NCI-H1092 (cell line): ENCODE measurements at places on chromosomes 7 and 10.

GRCh38 chr7:140810830-140811556 is 113.7 kb downstream of the BRAF start:
- DNase-seq: peak; percentile 53

GRCh38 chr7:17996040-17996439 is 31.6 kb downstream of the PRPS1L1 start:
- no peak for DNase-seq

DNA sequence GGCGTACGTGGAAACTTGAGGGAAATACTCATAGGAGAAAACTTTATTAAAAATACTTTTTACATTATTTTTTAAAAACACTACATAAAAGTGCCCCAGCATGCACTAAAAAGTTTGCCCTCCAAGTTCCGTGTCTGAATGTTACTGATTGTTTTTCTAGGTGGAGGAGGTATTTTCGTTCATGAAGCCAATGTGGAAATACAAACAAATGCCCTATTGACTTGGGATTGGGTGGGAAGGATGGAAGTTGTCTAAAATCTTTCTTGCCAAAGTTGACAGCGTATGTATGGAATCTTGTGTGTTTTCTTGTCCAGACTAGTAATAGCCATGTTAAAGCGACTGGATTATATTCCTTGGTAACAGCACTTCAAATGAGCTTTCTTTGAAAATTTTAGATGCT is 1.2 kb downstream of the PROSER2 start:
- DNase-seq: no peak

GRCh38 chr10:131685576-131685975 is 215.2 kb upstream of the PPP2R2D start:
- no peak for DNase-seq

DNA sequence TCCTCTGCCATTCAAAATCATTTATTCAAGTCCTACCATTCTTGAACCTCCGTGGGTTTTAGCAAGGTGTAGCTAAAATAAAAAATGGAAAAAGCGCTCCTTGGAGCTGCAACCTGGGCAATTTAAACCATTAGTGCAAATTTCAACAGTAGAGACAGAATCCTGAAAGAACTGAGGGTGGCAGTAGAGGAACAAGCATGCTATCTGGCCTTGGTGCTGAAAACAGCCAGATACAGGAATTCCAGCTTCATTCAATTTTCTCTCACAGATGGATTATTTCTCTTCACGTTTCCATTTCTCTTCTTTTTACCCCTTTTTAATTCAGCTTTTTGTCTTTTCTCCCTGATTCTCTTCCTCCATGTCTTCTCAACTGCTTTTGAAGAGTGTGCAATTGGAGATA is 77.7 kb downstream of the OTUD1 start:
- DNase-seq: no peak

DNA sequence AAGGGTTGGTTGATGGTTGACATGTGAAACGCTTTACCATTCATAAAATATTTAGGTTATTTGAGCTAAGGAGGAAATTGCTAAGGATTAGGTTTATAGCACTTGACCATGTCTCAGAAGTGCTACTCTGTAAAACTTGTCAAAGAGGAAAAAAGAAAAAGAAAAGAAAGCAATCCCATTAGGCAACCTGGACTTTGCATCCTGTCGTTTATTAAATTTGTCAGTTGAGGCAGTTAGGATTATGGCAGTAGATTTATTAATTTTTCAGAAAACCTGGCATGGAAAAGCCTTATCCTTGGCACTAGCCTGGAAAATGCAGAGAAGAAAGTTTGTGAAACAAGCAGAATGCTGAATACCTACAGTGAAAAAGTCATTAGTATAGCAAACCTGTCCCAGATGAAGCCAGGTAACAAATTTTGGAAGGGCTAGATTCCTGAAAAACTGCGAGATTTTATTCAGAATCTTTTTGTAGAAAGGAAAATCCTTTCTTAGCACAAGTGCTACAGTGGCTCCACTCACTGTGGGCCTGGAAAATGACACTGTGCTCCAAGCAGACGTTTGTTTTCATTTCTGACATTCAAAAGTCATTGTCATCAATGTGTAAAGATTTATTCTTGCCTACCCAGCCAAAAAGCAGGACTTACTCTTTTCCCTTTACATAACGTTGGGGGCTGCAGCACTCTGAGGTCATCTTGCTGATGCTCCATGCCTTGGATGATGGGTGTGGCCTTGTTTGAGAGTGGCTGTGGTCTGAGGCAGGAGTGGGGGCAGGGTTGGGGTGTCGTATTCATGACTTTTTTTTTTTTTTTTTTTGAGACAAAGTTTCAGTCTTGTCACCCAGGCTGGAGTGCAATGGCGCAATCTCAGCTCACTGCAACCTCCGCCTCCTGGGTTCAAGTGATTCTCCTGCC is 664.9 kb downstream of the SUGCT start:
- no peak for DNase-seq

GRCh38 chr10:34666008-34666704 is 148.9 kb downstream of the PARD3 start:
- DNase-seq: no peak

GRCh38 chr7:70947181-70947580 is 184.8 kb upstream of the GALNT17 start:
- DNase-seq: no peak

GRCh38 chr7:136079478-136079892 is 102.3 kb upstream of the MTPN start:
- DNase-seq: no peak

- DNase-seq: no peak
Observed at GRCh38 chr7:122847871-122848473, 38.3 kb downstream of the CADPS2 start.

DNA sequence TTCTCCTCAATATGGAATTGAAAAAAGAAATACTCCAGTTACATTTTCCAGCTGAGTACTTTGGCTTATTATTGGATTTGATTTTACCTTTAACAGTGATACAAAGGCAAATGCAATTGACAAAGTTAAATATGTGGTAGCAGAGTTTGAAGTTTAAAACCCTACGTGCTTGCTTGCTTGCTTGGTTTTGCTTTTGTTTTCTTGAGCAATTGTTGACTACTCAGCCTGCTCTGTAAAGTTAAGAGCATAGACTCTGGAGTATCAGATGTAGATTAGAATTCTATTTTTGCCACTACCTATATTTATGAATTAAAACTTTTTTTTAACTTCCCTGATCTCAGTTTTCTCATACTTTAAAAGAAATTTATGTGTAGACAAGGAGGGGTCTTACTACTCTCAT is 51.4 kb downstream of the PCDH15 start:
- no peak for DNase-seq

DNA sequence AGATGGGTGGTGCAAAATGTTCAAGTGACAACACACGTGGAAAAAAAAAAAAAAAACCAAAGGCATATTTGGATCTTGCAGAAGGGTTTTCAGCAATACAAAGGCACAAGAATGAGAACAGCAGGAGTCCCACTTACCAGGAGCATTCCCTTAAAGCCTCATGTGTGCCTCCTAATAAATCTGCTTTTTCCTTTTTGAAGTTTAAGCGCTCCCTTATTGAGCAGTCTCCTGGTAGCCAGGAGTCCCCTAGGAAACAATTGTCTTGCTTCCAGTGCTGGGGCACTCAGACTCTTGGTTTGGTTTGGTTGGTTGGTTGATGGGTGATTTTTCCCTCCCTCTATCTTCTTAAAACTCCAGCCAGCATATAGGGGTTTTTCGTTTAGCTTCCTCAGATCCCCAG is 321.8 kb upstream of the NFE2L3 start:
- DNase-seq: no peak

GRCh38 chr7:146455091-146455655 is 338.6 kb downstream of the CNTNAP2 start:
- DNase-seq: no peak

GRCh38 chr10:107649249-107649648 is 484.7 kb upstream of the SORCS1 start:
- DNase-seq: no peak

DNA sequence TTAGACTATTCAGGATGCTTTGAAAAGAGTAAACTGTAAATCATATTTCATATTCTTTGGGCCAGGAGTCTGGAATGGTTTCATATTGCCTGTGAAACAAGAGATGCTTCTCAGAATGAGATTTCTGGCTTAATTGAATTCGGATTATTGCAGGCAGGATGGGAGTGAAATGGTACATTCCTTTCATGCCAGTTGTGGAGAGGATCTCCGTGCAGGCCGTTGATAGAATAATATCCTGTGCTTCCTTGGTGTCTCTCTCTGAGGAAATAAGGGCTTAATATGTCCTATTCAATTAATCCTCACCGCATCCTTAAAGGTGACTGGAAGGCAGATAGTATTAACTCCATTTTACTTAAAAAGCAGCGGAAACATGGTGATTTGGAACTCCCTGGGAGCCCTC is 56.6 kb downstream of the CUX1 start:
- no peak for DNase-seq

DNA sequence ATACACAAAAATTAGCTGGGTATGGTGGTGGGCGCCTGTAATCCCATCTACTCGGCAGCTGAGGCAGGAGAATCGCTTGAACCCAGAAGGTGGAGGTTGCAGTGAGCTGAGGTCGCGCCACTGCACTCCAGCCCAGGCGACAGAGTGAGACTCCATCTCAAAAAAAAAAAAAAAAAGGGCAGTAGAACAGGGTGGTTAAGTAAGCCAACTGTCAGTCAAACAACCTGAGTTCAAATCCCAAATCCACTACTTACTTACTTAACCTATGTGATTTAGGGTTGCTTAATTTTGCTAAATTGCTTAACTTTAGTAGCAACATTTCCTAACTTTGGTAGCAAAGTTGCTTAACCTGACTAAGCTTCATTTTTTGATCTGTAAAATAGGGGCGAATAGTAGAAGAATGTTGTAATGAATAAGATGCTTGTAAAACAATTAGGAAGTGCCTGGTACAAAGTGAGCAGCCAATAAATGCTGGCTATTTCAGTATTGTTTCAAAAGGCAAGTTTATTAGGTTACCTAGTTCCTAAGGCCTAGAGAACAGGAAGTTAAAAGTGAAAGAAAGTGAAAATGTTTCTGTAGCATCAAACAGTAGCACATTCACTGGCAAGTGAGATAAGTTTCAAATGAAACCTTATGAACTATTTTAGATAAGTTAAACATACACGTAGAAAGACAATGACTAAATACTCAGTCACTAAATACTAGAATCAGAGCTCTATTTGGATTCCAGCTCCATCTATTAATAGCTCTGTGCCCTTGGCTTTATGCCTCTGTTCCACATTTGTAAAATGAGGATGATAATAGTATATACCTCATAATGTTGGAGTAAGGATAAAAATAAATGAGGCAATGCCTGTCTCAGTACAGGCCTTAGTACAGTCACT is 64.3 kb downstream of the HOXA1 start:
- DNase-seq: no peak

DNA sequence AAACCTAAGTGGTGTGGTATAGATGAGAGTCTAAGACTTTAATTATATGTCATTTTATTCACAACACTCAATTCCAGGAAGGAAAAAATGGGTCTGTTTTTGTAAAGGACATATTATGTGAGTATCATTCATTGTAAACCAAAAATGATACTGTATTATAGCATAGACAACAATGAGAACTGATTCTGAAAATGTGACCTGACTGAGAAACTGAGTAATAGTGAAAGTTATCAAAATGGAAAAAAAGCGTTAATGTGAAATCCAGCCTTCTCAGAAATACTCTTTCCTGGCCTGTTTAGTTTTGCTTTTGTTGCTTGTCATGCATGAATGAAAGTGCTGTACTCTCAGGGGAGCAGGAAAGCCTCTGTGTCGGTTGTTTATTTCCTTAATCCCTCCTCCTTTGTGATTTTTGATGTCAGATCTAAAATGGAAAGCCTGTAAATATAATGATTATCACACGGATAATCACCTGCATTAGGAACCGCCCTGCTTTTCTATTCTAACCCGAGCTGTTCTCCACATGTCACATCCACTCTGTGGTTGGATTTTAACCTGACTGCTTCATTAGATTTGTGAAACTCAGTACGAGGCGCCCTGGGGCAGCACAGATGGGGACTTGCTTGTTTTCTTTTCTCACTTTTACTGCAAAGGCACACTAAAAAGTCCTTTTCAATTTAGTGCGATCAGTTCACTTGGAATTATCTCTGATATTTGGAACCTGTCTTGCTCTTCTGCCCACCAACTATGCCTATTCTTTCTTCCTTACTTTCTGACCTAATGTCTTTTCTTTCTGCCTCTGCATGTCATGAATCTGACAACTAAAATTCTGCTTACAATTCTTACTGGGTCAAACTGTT is 240.9 kb upstream of the KAT6B start:
- DNase-seq: no peak

DNA sequence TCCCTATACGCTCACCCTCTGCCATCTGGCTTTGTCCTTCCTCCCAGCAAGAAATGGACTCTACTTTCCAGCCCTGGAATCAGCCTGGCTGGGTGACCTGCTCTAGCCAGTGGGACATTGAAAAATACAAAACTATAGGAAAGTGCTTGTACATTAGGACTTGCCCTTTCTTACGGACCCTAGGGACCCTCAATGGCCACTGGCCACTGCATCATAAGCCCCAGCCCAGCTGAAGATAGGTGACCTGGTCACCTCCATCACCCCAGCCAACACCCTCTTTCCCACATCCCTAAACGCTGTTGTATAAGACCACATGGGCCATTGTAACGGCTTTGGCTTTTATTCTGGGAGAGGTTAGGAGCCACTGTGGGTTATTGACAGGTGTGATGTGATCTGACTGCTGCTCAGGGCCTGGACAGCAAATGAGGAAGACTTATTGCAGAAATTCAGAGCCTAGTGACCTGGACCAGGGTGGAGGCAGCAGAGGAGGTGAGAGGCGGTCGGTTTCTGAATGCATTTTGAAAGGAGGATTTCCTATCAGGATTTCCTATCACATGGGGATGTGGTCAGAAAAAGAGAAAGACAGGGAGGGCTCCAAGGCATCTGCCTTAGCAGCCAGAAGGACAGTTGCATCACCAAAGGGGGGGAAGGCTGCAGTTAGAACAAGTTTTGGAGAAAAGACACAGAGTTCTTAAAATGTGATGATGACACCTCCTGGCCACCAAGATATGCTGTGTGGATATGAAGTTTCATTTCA is 2.2 kb upstream of the LMBR1 start:
- no peak for DNase-seq

- no peak for DNase-seq
Observed at GRCh38 chr10:63466144-63466935, 563 bp upstream of the JMJD1C start.

DNA sequence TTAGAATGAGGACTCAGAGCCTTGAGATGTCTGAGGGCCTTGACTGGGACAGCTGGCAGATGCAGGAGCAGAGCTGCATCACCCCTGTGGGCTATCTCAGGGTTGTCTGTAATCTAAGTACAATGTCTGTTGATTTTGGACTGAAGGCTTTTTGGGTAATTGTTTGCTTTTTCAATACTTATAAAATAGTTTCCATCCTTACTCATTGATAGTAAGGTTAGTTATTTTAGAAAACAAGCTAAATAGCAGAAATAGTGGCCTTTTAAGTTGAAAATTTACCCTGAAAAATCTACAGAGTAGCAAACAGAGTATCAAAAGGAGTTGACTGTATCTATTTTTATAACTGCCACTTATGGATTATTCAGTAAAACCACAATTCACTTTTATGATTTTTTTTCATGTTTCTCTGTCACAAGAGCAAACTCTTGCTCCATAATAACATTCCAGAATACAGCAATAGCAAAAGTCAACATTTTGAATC is 179.7 kb downstream of the CFTR start:
- no peak for DNase-seq
